Mesenchymal stem cell (in vitro differentiated cells and primary cell): ENCODE measurements at places on chromosomes 1 and 21.

DNA sequence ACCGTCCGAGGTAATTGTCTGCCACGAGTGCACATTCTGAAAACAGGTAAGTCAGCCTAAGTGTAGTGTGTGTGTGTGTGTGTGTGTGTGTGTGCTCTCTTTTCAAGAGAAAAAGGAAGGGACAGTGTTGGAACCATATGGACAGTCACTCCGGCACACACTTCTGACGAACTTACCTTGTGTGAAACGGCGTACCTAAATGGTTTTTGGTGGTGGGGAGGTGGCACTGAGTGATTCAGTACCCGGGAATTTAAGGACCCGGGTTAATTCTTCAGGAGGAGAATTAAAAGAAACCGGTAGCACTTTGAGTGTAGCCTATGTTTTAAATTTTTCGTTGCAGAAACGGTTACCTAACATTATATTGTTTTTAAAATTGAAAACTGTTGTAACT, 286 bp downstream of the ODR4 start:
- no peak for DNase-seq

GRCh38 chr1:167477986-167478385, 40.3 kb downstream of the CD247 start:
- peak; percentile 10 for DNase-seq

DNA sequence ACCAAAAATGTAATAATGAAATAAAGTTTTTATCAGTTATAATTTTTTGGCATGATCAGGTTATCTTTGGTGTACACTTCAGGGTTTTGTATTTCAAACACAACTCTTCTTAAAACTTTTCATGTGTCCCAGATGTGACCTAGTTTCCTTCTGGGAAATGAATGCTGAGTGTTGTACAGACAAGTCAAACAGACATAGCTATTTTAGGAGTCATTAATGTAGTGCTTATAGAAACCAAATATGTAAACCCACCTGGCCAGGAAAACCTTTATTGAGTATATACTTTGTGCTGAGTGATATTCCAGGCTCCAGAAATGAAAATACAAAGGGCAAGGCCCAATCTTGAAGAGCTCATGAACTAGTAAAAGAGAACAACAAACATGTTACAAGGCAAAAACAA, 25.9 kb upstream of the HOOK1 start:
- DNase-seq, result no peak

DNA sequence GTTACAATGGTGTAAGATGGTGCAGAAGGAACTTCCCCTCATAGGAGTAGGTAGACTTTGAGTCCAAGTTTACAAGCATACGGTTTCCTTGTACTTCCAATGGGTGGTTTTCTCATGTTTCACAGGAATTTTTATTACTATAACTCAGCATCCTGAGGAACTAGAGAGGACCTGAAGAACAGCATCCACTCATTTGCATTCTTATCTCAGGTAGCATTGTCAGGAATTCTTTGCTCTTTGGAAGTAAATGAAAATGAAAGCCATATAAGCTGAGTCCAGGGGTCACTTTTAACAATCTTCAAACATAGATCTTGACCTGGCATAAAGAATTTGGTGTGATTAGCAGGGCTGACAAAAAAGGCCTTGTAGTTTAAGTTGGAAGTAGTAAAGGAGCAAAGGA, 34.4 kb downstream of the CLCA4 start:
- no peak for DNase-seq

GRCh38 chr1:183872403-183872802, 67.5 kb downstream of the RGL1 start:
- DNase-seq, result peak; percentile 87

- DNase-seq, result no peak
These were observed 128.1 kb downstream of the SIK1 start for GRCh38 chr21:43298546-43299440.

GRCh38 chr1:234486858-234487840, 8.2 kb upstream of the TARBP1 start:
- peak; percentile 77 for DNase-seq
